Activated naive CD8-positive, alpha-beta T cell treated with anti-CD3 and anti-CD28 coated beads for 36 hours (primary cell): ENCODE measurements at places on chromosomes 2 and 18. TPM values are rescaled to one million over a fixed set of nuclear protein-coding genes. Genes with fewer than 3 reads are reported as not detected.

DNA sequence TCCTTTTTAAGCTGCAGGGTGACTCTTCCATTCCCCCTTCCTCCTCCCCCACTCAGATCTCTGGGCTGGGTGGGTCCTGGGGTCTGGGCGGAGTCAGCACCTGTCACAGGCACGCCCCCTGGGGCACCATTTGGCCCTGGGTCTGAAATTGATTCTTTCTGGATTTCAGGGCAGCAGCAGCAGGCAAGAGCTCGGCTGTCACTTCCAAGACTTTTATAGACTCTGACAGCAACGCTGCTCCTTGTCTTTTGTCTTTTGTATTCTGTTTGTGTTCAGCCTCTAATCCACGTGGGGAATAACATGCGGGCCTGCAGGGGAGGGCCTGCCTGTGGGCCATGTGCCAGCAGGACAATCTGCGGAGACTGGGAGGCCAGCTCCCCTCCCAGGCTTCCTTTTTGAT lies 3.9 kb downstream of the BOD1L2 start:
- DNase-seq = no peak

Gene KCNG2
- total RNA-seq = not detected

Gene MBD5
- total RNA-seq = 17.0 TPM

Gene KANSL1L
- total RNA-seq = 3.7 TPM

- no peak for DNase-seq
Measured at GRCh38 chr2:66303471-66303870, 131.5 kb upstream of the MEIS1 start.

GRCh38 chr18:52971097-52971496 lies 631.1 kb downstream of the DCC start:
- no peak for DNase-seq

DNA sequence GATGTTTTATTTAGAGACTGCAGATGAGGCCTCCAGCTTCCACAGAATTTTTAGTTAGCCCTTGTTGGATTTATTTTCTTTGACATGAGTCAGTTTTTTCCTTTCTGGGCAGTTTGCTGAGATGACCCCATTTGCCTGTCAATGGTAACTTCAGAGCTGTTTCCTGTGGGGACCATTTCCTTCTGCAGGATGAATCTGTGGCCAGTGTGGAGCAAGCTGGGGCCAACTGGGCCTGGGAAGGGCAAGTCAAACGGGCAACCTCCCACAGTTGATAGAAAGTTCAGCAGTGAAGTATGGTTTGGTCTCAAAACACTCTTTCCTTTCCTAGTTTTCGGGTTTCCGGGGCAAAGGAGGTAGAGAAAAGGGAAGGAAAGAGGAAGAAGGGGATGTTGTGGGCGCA lies 291.4 kb upstream of the NRP2 start:
- DNase-seq = no peak

DNA sequence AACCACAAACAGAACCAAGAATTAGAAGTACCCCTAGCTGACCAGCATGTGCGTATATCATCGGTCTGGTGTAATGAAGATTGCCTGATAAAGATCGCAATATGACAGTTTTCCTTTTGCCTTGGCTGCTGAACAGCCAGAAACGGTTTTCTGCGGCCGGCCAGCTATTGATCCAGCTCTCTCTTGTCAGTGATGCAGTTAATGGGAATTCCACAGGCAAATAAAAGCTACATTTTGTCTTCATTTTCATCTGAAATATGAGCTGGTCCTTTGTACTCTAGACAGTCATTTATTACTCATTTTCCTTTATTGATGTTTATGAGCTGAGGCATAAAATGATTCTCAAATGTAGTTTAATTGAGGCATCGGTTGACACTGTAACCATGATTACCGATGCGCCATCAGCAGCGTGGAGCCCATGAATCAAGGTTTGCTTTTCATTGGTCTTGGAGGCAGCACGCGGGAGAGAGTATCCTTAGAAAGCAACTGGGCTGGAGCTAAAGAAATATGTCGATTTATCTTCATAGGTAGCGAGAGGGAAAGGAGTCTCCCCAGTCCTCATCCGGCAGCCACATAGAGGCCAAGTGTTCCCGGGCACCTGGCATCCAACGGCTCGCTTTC lies 535.2 kb downstream of the GALR1 start:
- DNase-seq = no peak
